ENCODE measurements at places on chromosomes 11 and 22.

DNA sequence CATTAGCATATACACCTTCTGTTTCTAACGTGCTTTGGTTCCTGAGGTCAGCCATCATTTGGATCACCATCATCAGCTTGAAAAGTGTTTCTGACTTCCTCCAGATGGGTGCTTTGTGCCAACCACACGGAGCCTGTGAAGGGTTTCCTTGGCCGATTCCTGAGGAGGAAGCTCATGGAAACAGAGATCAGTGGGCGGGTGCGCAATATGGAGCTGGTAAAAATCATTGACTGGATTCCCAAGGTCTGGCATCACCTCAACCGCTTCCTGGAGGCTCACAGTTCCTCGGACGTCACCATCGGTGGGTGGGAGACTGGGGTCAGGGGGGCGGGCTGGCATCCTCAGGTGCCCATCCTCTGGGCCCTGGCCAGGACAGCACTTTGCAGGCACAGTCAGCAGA is 54.8 kb downstream of the DBX1 start:
- DNase-seq: no peak

GRCh38 chr11:75142714-75143419 is 8.0 kb upstream of the SLCO2B1 start:
- DNase-seq: peak; percentile 20

DNA sequence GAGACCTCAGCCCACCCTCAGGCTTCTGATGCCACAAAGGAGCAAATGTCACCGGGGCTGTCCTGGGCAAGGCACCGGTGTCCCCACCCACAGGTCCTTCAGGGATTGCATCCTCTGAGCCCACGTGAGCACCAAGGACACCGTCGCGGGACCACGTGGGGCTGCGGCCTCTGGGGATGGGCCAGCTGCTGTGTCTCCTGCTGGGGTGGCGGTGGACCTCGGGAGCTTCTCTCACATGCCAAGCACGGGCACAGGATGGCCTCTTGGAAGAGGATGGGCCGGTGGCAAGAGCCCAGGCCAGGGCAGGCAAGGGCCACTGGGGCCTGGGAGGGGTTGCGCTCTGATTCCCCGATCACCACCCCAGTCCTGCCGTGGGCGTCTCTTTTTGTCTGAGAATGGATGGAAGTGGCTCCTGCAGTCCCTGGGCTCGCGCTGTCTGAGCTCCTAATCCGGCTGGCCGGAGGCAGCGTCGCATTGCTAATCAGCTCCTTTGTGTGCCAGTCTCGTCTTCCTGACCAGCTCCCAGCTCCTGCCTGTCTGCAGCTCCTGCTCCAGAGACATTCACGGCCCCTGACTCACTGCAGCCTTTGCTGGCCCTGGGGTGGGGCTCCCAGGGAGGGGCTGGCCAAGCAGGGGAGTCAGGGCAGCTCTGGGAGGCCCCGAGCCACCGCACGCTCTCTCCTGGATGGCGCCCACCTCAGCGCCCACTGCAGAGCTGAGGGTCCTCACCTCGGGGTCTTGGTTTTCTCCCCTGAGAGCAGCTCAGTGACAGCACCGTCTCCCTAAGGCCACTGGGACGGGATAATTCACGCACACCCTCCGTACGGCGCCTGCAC is 146.7 kb downstream of the CTTN start:
- DNase-seq: peak; percentile 73

GRCh38 chr11:76339221-76339620 is 41.7 kb downstream of the THAP12 start:
- DNase-seq: no peak

DNA sequence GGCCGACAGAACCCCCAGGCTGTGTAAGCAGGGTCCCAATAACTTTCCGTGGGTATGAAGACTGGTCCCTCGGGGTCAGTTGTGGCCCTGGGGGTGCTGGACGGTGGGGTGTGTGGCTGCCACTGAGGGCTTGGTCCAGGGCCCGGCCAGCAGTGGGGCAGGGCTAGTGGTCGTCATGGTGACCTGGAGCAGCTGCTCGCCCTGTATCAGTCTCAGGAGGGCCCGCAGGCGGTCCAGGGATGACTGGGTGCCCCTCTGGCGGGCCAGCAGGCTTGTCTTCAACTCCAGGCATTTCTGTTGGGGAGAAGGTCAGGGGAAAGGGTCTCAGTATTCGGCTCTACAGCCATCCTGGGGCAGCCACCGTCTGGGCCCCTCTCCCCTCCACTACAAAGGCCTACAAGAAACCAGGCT is 126.8 kb downstream of the PHF21B start:
- DNase-seq: no peak

DNA sequence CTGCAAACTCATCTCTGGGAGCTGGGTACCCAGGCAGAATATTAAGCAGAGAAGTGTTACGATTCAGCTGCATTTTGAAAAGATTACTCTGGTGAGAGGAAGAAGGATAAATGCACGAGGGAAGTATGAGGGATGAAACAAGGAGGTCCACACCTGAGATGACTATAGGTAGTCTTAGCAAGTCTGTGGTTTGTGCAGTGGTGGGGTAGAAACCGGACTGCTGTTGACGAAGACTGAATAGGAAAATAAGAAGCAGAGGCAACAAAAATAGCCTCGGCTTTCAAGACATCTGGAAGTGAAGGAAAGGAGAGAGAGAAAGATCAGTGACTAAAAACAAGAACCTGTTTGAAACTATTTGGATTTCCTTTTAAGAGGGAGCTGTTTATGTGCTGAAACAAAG is 810.8 kb downstream of the OPCML start:
- no peak for DNase-seq

GRCh38 chr11:46036969-46037368 is 84.3 kb downstream of the PHF21A start:
- DNase-seq: no peak

- no peak for DNase-seq
These were observed 48.9 kb downstream of the NFAM1 start for GRCh38 chr22:42383287-42383686.

DNA sequence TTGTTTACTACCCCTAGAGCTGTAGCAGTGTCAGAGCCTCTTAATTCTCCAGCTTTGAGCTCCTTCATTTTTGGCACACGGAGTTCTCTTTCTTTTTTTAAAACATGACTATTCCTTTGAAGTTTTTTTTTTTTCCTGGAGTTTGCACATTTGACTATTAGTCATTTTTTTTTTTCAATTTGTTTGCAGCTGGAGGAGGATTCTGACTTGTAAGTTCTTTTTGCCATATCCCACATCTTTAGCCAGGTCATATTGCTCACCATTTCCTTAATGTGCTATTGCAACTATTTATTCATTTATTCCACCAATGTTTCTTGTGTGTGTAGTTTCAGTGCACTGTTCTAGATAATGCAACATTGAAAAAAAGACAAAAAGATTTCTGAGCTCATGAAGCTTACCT is 166.3 kb upstream of the ARHGAP20 start:
- no peak for DNase-seq

GRCh38 chr11:134711588-134711987 is 299.5 kb upstream of the B3GAT1 start:
- no peak for DNase-seq

DNA sequence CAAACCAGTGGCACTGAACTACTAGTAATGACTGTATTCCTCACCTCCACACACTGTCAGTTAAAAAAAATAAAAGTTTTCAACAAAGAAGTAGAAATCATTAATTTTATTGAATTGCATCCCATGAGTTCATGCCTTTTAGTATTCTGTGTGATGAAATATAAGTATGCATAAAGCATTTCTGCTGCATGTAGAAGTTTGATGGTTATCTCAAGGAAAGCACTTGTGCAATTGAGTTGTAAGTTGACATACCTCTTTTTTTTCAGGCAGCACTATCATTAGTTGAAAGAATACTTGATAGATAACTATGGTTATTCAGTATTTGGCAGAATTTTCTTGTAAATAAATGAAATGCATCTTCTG is 104.4 kb downstream of the STIM1 start:
- DNase-seq: no peak

DNA sequence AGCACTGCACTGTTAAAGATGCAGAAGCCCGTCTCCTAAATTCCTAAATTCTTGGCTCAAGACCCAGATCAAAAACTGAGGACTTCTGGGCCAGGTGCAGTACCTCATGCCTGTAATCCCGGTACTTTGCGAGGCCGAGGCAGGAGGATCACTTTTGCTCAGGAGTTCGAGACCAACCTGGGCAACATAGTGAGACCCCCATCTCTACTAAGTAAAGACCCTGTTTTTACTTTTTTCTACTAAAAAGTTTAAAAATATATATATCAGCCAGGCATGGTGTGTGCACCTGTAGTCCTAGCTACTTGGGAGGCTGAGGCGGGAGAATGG is 29.7 kb downstream of the PDGFB start:
- DNase-seq: no peak
